ENCODE measurements at places on chromosomes 3 and 15. TPM values are rescaled to one million over a fixed set of nuclear protein-coding genes. Genes with fewer than 3 reads are reported as not detected.

GRCh38 chr3:54827776-54828175 lies 100.1 kb downstream of the LRTM1 start:
- DNase-seq, result no peak

Gene C15orf62
- total RNA-seq, result 0.25 TPM

Gene DPH3
- 11.6 TPM for total RNA-seq

Gene MAN2A2
- 19.9 TPM for total RNA-seq

Gene GOLGA6L10
- 2.2 TPM for total RNA-seq

Data from NCI-H460 (cell line).